ENCODE measurements at places on chromosomes 13 and 19.

DNA sequence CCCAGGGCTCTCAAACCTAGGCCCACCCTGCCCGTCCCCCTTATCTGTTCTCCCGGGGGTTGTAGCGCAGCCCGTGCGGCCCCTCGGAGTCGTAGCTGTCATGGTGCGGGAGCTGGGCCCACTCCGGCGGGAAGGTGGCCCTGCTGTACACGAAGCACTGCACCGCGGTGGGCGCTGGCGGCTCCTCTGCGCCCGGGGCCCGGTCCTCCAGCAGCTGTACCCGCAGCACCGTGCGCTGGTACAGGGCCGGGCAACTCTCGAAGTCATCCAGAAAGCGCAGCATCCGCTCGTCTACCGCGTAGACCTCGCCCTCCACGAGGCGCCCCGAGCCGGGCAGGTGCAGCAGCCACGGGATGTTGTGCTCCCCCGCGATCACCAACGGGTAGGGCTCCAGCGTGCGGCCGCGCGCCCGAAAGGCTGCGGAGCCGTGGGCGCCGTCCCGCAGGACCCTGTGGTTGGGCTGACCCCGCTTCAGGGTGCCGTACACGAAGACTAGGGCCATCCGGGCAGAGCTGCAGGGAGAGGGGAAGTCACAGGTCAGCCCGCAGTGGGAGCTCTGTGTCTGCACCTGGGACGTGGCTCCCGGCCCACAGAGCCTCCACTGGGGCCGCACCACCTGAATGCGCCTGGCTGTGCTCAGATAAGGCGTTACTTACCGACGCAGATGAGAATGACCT lies 56.4 kb downstream of the GGACT start:
- DNase-seq, result no peak

DNA sequence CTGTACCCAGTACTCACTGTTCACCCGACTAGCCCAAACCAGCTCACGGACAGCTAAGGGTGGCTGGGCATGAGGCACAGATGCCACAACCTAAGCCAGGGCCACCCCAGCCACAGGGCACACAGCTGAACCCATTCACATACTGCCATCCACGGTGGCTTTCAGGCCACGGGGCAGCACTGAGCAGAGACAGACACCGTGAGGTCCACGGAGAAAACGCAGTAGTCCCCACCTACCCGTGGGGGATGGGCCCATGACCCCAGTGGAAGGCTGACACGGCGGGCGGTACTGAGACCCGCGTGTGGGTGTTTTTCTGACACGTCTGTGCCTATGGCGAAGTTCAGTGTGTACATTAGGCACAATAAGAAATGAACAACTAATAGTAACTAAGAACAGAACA lies 25.5 kb downstream of the IZUMO4 start:
- no peak for DNase-seq

- DNase-seq, result no peak
Observed at GRCh38 chr19:15871570-15871969, 26.3 kb downstream of the CYP4F2 start.

DNA sequence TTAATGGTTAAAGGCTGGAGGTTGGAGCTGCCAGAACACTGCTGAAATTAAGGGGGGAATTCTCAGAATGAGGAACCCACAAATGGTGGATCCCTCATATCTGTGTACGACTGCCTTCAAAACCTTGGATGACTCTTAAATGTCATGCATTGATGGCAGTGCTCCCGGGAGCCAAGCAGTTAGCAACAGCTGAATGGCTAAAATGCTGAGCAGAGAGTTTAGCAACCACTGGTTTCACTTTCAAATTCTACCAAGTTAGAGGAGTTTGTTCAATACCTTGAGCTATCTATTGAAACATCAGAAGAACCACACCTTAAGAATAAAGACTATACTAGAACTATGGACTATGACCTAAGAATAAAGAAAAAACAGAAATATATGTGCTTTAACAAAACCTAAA lies 41.4 kb downstream of the UQCRFS1 start:
- DNase-seq, result no peak

DNA sequence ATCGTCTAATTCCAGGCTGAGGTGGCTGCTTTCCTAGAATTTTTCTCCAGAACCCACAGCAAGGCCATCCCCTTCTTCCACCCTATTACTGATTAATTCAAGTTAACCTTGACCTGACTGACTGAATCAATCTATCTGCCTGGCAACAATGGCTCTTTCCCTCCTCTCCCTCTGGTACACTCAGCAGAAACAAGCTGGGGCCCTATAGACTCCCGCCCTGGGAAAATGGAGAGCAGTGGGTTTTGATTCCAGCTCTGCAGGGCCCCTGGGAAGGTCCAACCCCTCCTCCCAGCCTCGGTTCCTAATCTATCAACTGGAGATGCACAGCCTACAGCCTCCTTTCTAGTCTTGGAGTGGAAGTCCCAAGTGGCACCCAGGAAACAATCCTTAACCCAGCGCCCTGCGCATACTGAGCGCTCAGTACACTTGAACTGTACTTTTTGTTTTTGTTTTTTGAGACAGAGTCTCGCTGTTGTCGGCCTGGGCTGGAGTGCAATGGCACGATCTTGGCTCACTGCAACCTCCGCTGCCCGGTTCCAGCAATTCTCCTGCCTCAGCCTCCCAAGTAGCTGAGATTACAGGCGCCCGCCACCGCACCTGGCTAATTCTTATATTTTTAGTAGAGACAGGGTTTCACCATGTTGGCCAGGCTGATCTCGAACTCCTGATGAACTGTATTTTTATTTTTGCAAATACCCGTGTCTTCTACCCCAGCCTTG lies 5.2 kb upstream of the C3 start:
- DNase-seq, result no peak

GRCh38 chr19:17457616-17458015 lies 3.1 kb downstream of the NXNL1 start:
- DNase-seq, result no peak

DNA sequence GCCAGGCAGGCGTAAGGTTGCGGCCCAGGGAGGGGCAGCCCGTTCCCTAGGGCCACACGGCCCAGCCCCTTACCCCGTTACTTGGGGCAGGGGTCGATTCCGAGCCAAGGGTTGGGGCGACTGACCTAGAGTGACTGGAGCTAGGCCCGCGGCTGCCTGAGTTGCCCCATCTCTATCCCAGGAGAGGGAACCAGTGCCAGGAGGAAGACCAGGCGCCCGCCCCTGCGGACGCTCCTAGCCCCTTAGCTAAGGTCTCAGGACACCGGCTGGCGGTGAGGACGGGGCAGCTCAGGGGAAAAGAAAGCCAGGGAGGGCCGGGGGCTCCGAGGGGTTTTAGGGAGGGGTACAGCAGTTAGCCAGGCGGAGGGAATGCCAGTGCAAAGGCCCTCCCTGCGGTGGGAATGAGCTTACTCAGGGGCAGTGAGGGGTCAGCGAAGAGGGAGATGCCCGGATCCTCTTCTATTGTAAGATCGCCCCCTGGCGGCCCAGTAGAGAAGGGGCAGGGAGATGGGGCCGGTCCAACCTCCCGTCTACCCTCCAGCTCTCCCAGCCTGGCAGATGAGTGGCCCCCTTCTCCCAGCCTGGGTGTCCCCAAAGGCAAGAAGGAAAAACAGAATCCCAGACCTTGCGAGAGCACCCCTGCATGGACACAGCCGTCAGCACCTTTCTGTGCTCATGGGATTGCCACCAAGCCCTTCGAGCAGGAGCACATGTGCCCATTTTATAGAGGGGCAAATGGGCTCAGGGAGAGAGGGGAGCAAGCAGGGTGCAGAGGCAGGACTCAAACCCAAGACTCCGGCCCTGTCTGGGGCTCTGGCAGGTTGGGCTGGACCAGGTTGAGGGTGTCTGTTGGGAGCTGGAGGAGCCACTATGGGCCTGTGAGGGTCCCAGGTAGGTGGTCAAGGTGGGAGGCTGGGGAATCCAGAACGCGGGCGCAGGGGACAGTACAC lies 16.3 kb downstream of the CILP2 start:
- peak; percentile 56 for DNase-seq

GRCh38 chr13:35889560-35889959 lies 241.6 kb downstream of the DCLK1 start:
- no peak for DNase-seq

DNA sequence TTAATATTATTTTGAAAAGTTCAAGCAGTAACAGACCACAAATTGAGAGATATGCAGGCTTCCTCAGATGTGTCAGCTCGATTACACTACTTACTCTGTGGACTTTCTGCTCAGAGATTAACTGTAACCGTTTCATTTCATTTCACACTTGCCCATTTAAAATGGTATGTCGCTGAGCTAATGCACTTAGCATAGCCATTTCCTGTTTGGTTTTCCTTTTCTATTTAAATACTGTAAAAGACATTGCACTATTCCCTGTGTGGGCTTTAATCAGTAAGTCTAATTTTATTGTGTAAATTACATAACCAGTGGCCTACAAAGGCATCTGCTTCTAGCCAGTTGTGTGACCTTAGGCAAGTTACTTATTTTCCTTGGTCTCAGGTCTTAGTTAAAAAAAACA lies 237.6 kb downstream of the LACC1 start:
- DNase-seq, result peak; percentile 50

DNA sequence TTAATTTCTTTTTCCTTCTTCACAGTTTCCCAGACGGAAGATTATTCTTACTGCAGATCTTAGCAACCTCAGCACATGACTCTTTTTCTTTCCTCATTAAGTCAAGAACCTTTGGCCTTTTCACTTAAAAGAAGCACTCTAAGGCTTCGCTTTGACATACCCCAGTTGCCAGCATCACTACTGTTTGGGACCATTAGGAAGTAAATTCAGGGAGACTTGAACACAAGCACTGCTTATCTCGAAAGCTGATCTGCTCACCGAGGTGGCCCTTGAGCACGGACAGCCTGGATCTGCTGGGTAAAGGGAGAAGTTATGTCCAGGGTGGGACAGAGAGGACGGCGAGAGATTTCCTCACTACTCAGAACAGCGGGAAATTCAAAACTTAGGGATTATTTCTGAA lies 151.4 kb upstream of the RNF113B start:
- no peak for DNase-seq

Measured in choroid plexus epithelial cell (primary cell).